NCI-H226 (cell line): ENCODE measurements at places on chromosomes 16 and 17.

GRCh38 chr17:685006-685405, 29.6 kb downstream of the VPS53 start:
- DNase-seq, result no peak

DNA sequence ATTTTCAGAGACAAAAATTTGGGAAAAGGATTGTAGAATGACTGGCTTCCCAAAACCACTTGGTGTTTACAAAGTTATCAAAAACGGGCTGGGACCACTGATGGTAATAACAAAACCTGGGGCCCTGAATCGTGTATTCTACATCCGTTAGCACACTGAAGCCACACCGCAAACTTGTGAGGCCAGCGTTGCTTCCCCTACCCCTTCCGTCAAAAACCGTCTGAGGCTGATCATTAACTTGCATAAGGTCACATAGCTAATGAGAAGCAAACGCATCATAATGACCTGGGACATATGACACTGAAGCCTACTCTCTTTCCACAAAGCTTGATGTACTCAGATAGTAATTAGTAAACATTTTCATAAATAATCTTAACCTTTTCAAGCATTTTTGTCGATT, 704.3 kb downstream of the MAF start:
- no peak for DNase-seq

DNA sequence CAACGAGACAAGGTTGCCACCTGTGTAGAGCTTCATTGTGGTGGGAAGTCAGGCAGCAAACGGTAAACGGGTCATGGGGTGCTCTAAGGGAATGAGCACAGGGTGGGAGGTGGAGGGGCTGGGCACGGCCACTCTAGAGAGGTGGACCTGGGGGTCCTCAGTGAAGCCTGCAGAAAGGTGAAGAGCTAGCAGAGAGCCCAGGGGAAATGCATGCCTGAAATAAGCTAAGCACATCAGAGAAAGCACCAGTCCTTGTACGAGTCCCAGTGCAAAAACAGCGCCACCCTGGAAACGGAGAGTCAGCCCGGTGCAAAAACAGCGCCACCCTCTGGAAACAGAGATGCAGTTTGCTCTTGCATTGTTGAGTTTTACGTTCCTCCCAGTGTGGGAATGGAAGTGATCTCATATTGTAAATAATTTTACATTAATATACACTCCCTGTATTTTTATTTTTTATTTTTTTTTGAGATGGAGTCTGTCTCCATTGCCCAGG, 65.0 kb downstream of the TBC1D16 start:
- no peak for DNase-seq

GRCh38 chr16:83253521-83253920, 554.3 kb upstream of the HSBP1 start:
- DNase-seq, result no peak

GRCh38 chr16:23025692-23026307, 123.5 kb downstream of the USP31 start:
- no peak for DNase-seq

DNA sequence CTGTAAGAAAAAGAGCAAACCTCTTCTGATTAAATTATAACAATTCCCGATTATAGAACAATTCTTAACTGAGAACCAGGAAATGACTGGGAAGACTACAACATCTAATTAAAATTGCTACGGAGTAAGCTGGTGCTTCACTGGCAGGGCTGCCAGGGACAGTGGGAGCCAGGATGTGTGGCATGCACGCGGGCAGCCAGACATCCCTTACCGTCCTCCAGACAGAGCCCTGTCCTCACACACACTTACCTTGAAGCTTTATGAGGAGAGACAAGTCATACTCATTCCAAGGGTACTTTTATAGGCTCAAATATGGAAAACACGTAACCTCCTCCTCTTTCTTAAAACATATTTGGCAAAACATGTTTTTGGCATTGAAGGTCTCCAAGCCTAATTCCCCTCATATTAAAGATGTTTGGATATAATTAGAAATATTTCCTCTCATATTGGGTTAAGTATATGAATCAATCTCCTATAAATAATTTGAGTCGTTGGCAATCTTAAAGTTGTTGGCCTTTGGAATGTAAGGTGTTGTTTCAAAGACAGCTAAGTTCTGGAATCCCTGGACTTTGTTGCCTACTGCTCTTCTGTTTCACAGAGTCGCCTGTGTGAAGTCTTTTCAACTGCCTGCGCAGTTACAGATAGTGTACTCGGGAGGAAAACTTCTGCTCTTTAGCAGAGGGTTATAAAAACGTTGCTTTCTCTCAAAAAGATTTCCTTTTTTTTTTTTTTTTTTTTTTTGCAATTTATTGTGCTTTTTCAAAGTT, at the start of gene MYH1:
Gene MYH1, minus strand, starts transcription at position 272 of the 767 bp plus-strand sequence. CDS start 1,900 bp downstream, outside the sequence.
- DNase-seq, result no peak

- no peak for DNase-seq
Measured at GRCh38 chr17:73900516-73900915, 256.3 kb upstream of the SDK2 start.

DNA sequence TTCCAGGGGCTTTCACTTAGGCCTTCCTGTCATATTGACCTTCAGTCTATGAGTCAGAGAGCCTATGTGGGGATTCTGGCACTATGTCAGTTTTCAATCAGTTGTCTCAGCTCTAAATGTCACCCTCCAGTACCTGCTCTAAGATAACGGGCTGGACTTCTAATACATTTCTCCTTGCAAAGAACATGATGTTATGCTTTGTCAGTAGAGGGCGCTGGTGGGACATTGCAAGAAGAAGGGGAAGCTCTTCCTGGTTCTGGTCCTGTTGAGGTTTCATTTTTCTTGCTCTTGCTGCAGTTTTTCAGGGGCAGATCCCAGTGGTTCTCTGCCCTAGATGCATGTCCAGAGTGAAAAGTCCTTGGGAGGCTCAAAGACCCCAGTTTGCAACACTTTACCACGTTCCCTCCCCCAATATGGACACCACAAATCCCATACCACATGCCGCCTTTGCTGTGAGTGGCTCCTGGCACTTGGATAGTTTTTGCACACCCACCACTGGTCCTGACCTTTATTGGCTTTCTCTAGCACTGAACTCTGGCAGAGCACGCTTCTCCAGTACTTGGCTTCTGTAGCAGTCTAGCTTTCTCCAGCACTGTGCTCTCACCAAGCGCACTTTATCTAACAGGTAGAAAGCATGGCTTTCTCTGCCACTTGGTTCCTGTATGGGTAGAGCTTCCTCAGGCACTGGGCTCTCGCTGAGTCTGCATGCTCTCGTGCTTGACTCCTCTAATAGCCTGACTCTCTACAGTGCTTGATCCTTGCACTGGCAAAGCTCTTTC, 49.0 kb downstream of the BCL7C start:
- peak; percentile 63 for DNase-seq

DNA sequence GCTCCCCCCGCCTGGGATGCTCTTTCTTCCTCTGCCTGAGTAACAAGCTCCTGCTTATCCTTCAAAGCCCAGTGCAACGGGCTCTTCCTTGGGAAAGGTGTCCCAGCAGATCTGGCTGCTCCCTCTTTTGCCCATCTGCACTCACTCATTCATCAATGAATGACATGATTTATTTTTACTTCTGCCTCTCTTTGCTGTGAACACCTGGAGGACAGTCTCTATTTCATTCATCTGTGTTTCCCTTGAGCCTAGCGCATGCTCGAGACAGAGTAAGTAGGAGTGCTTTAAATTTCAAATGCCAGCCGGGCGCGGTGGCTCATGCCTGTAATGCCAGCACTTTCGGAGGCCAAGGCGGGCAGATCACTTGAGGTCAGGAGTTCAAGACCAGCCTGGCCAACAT, 22.0 kb upstream of the GINS2 start:
- DNase-seq, result no peak

GRCh38 chr16:1311212-1311737, 1.8 kb downstream of the UBE2I start:
- no peak for DNase-seq

DNA sequence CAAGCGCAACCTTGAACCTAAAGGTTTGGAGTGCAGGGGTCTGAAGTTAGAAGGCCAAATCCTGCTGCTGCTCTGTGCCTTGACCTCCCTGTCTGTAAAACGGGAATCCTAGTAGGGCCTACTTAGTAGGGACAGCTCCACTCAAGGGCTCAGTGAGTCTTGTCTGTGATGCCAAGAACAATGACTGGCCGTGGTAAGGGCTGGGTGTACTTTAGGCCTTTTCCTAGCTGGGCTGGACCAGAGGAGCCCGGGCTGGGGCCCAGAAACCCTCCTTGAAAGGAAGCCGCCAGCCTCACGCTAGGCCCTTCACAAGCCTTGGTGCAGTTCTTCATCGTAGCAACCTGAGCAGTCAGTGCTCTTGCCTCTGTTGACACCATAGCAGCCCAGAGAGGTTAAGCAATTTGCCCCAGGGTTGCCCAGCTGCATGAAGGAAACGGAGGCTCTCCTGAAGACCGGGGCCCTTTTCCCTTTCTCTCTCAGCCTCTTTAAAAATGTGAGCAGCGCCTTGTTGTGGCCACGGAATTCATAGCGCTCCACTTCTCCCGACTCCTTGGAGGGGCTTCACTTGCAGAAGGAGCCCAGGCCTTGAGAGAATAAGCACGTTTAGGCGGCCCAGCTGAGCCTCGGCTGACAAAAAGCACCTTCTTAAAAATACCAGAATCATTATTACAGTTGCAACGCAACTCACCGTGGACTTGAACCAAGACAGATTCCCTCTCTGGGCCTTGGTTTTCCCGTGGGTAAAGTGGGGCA, 4.4 kb downstream of the NECAB2 start:
- DNase-seq, result no peak

DNA sequence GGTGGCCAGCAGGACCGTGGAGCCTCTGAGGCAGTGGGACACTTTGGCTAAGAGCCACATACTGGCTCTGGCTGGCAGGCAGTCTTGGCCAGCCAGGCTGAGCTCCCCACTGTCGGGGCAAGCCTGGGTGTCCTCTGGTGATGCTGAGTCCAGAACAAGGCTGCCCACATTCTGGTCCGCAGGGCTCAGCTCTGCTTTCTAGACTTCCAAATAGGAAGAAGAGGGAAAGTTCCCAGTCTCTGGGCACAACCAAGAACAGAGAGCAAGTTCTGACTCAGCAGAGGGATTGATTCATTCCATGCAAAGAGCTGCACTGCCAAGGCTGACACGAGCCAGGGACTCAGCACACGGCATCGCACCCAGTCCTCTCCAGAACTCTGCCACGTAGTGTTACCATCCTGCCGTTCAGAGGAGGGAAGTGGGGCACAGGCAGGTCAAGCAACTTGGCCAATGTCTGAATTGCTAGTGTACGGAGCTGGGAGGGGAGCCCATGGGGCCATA, 58.9 kb downstream of the NOS2 start:
- no peak for DNase-seq

DNA sequence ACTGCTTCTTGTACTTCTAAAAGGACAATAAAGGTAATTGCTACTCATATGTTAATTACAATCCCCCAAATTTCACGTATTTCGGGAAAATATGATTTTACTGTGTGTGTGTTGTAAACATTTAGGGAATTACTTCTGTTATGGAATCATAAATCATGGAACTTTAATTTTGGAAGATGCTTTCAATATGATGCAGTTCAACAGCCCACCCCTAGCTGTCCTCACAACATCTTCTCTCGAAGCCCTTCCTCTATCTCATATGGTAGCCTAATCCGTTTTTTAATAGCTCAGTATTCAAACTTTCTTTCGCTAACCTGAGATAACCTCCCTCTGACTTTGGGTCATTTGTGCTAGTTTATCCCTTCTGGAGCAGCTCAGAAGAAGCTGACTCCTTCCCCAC, 78.4 kb downstream of the ANKFN1 start:
- DNase-seq, result no peak

GRCh38 chr17:8967861-8968260, 2.4 kb upstream of the PIK3R5 start:
- no peak for DNase-seq

GRCh38 chr17:63645775-63646487, 23.7 kb downstream of the MAP3K3 start:
- peak; percentile 49 for DNase-seq

DNA sequence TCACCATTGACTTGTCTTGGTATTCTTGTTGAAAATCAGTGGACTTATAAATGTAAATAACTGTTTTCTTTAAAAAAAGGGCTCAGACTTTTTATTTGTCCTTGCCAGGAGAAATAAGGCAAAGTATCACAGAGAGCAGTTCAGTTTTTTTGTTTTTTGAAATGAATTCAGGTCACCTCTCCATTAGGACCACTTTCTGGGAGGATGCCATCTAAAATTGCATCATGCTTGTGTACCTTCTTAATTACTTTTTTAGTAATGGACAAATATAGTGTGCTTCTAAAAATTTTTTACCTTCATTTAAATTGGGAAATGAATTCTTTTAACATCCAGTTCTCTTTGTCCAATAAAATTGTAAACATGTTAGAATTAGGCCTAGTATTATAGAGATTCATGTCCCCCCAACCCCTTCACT, 210.0 kb downstream of the BCAS3 start:
- DNase-seq, result no peak

- no peak for DNase-seq
Measured at GRCh38 chr17:67829331-67829730, 4.0 kb downstream of the BPTF start.

DNA sequence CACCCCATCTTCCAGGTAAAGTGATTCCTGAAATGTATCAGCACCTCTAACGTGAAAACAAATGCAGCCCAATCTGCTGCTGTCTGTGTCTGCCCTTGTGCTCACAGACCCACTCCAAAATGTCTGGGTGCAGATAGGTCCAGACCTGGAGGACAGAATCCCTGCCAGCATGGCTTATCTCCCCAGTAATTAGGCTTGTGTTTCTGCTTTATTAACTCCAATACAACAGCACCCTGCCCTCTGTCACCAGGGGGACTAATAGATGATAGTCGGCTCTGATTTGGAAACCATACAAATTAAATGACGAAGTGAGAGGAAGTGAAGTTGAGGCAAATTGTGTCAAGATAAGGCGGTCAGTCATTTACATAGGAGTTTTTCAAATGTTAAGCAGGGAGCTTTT, 608.3 kb upstream of the SALL1 start:
- DNase-seq, result no peak

DNA sequence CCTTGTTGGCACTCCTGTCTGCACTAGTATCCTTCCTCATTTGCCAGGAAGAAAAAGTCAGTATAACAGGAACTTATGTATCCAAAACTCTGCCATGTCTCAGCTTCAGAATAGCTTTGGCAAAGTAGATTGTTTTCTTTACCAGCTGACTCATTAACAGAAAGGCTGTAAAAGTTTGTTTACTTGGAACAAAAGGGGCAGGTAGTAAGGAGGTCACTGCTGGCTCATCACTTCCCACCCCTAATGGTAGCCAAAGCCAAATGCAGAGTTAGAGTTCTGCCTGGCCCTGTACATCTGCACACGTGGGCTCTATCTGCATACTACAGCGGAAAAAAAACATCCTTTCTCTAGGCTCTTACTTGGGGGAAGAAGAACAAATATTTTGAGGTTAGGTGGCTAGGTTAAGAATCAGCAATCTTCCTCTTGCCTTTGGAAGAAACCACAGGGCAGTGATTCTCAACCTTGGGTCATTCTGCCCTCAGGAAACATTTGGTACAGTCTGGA, 90.9 kb upstream of the BCAR1 start:
- DNase-seq, result peak; percentile 43

- no peak for DNase-seq
Measured at GRCh38 chr16:51237207-51237606, 86.1 kb upstream of the SALL1 start.

- no peak for DNase-seq
Measured at GRCh38 chr17:6497496-6498221, 53.4 kb downstream of the PIMREG start.

DNA sequence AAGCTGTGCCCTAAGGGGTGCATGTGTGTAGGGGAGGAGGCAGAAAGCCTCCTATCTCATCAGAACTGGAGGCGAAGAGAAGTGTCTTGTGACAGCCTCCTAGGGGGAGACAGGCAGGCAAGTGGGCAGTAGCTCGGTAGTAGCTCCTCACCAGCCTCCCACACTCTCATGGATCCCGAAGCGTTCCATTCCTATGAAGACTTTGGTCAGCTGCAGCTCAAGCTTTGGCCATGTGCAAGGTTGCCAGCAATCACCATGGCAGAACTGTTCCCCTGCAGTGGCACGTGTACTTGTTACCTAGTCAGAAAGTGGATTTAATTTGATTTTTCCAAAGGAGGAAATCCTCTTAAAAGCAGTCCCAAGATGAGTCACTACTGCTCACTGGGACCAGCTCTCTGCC, 6.7 kb downstream of the MRPL58 start:
- DNase-seq, result no peak
